NCI-H1092 treated with DMSO at 0.1 percent for 48 hours (cell line): ENCODE measurements at places on chromosomes 12 and 14.

- DNase-seq, result no peak
These were observed 264.1 kb downstream of the KIF21A start for GRCh38 chr12:39178837-39179236.

DNA sequence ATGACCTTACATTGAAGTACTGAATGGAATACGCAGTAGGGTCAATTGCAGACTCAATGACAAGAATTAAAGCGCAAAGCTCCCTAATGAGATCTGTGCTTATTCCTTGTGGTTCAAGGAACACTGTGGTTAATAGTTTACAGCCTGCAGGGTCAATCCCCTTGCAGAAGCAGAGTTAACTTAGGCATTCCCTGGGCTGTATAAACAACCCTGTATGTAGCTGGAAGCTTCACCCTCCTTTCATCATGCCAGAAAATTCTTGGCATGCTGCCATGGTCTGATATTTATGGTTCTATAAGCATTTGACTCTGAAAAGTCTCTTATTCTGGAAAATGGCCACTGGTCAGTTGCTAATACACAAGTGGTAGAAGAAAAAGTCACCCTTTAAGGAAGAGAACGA is 227.7 kb downstream of the NOVA1 start:
- peak; percentile 16 for DNase-seq

DNA sequence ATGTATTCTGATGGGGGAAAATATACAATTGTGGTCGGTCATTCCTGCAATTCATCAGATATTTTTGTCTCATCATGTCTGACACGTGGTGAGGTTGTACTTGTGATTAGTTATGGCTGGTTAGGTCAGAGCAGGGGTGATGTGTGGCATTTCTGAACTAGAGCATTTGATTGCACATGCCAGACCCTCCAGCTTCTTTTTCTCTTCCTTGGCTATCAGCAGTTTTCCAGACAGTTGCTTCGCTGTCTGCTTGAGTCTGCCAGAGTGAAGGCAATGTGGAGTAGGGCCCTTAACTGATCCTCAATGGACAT is 25.9 kb downstream of the TMEM117 start:
- no peak for DNase-seq

GRCh38 chr12:15779925-15780324 is 9.3 kb downstream of the EPS8 start:
- DNase-seq, result no peak

DNA sequence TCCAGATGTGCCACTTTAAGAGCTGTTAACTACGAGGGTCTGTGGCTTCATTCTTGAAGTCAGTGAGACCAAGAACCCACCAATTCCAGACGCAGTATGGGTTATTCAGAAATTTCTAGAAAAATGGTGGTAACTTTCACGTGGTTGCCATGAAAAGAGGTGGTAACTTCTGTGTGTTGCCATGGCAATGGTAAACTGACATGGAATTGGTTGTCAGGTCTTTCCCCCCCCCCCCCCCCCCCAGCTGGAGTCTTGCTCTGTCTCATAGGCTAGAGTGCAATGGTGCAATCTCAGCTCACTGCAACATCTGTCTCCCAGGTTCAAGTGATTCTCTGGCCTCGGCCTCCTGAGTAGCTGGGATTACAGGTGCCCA is 18.8 kb upstream of the VWF start:
- no peak for DNase-seq

DNA sequence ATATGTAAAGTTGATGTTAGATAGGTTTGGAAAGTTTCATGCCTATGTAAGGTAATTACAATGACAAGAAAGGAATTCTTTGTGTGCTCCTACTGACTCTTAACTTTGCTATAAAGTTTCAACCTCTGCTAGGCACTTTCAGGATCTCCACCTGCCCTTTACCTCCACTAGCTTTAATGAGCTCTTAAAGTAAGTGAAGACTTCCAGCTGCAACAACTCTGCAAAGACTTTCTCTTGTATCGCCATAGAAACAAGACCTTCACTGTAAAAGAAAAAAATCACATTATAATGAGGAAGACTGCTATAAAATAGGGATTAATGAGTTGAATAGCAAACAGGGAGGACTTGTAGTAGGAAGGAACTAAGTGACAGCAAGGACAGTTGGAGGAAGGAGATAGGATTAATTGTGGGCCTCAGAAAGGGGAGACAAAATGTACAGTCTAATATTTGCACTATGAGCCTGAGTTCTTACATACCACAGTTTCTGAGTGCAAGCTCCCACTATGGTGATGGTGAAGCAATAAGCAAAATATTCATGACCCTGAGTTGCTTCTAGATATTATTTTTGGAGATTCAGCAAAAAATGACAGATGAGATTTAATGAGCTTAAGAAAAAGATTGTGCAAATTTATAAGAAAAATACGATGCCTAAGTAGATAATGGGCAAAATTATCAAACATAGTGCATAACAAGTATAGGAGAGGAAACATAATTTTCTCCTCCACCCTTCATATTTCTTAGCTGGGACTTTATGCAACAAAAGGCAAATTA is 66.7 kb downstream of the DHRS2 start:
- DNase-seq, result no peak

DNA sequence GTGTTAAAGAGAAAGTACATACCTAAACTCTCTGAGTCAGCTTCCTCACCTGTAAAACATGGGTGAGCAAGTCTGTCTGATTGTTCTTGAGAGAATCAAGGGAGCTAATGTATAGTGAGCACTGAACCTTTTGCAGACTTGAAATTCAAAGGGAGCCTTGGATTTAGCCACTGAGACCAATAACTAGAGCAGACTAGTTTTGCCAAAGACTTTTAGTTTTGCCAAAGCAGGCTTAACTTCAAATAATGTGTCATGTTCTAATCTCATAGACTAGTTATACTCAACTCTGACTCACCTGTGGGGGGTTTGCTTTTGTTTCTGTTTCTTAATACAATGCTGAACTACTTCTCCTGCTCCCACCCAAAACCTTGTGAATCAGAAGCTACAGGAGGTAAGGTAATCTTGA is 123.7 kb downstream of the SLC25A21 start:
- no peak for DNase-seq

DNA sequence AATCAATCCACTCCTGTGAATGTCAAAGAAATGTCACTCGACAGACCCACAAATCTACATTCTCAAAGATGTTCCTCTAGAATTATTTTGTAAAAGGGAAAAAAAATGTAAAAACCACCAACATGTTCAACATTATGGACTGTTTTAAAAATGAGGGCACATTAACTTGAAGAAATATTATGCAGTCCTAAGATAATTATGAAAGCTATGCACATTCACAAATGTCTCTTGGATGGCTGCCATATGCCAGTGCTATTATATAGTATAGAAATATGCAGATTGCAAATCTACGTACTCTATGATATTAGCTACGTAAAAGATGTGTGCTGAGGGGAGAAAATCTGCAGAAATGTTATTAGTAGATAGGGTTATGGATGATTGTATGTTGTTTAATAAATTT is 334.2 kb downstream of the BMP4 start:
- no peak for DNase-seq

- DNase-seq, result no peak
These were observed 74.6 kb downstream of the ZFP36L1 start for GRCh38 chr14:68718023-68718990.

DNA sequence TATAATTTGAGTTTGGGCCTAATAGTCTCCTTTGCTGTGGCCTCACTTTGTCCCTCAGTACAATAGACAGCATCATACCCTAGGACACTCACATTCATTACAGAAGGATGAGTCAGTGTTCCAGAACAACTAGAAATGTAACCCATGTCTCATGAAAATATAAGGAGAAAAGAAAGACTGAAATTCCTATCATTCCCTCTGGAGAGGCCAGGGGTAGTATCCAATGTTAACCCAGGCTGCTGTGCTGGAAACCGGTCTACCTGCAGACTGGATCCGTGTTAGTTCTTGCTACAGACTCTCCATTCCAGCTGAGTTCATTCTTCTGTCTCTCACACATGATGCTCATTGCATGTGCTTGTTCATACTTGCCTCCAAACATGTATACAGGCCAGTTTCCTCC is 75.8 kb upstream of the HOXC13 start:
- no peak for DNase-seq

DNA sequence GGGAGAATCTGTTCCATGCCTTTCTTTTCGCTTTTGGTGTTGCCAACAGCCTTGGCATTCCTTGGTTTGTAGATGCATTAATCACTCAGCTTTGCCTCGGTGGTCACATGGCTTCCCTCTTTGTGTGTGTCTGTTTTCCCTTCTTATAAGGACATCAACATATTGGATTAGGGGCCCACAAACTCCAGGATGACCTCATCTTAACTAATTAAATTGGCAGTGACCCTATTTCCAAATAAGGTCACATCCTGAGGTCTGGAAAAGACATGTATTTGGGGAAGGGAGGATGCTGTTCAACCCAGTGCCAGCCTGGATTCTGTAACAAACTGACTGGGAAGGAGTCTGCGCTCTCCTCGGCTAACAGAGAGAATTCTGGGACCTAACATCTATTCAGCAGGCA is 365.7 kb upstream of the FKBP4 start:
- DNase-seq, result no peak

DNA sequence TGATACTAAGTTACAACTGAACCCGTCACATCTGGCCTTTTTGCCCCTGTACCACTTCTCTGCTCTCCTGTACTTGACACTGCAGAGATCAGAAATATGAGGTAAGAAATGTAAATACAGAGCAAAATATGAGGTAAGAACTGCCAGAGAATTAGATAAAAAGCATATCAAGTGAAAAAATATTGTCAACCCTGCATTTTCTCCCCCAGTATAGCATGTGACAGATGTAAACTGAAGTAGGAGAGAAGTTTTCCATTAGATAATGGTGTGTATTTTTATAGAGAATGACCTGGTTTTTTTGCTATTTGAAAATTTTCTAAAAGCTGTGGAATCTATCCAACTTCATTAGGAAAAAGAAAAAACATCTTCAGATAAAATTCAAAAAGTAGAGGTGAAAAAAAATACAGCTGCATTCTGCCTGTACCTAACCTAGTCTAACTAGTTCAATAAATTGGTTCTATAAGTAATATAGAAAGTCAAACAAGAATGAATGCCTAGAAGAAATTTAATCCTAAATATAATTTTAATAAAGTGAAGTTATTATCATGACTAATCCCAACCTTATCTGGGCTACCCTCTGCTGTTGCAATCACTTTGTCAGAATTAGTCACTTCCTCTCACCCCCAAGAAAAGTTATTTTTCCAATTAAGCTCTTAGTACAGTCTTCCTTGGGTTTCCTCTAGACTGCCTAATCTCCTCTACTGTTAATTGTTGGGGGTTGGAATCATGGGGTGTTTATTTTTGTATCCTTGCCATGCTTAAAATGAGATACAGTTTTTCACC is 210.0 kb downstream of the RASSF9 start:
- no peak for DNase-seq

GRCh38 chr12:87784350-87784749 is 244.9 kb downstream of the C12orf50 start:
- DNase-seq, result no peak

GRCh38 chr12:132046561-132046960 is 96.8 kb downstream of the EP400 start:
- DNase-seq, result no peak

GRCh38 chr12:132270969-132271754 is 58.2 kb downstream of the GALNT9 start:
- DNase-seq, result peak; percentile 23

- DNase-seq, result no peak
These were observed 9.3 kb upstream of the FUT8 start for GRCh38 chr14:65403231-65403630.

- peak; percentile 57 for DNase-seq
These were observed 40.9 kb upstream of the VASH1 start for GRCh38 chr14:76720382-76720813.

DNA sequence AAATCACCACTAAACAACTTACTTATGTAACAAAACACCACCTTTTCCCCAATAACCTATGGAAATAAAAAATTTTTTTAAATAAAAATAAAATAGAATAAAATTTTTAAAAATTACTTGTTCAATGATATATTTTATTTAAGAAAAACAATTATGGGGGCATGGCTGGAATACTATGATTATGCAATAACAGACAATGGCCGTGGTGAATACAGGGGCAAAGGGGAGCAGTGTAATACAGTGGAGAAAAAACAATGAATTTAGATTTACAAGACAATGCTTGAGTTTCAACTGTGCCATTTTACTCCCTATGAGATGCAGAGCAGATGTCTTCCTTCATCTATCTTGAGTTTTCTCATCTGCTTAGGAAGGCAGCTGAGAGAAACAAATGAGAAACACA is 72.9 kb downstream of the BLTP3B start:
- DNase-seq, result no peak

GRCh38 chr12:119440803-119441360 is 106.4 kb downstream of the CCDC60 start:
- DNase-seq, result peak; percentile 58

DNA sequence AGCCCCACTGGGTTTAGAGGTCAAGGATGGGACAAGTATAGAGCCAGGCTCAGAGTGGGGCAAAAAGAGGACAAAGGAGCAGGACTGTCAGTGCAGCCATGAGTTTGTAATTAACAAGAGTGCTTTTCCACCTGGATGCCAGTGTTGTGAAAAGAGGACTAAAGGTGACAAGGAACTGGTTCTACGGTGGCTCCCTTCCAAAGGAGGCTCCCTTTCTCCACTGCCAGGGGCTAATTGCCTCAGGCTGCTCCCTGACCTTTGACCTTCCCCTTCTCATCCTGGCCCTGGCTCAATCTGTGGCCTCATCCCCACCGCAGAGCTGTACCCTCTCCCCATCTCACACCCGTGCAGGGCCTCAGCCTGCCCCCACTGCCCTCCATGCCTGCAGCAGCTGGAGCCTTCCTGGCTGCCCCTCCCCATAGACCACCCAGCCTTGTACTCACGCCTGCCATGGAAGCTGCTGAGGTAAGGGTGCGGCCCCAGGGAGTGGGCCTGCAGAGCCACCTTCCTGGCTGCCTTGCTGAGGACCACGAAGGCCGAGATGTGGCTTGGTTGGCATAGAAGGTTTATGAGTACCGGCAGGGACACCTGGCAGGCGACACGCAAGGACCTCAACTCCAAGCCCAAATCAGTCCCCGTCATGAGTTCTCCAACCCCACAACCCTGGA is 24.8 kb upstream of the FKBP4 start:
- DNase-seq, result no peak

DNA sequence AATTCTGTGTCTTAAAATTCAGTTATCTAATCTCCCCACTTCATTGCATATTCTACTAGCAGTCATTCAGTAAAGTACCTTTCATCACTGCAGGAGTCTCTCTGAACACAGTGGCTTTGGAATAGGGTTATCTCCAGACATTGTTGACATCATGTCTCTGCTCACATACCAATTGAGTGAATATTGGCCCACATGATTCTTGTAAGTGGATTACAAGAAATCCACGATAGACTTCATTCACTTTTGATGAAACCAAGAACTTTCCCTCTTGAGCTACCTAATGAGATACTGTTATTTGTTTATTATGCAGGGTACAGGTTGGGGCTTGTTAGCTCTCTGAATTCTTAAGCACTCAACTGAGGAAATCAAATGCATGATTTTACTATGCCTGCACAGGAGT is 284.9 kb downstream of the RAD51B start:
- no peak for DNase-seq
